ENCODE measurements at places on chromosomes 6 and 20.
A peak's percentile ranks its signal among the peaks of the same experiment; 100 is the strongest.

- no peak for DNase-seq
Observed at GRCh38 chr6:159760602-159761057, 1.2 kb upstream of the ACAT2 start.

GRCh38 chr6:132888701-132889100 lies 74.3 kb downstream of the RPS12 start:
- no peak for DNase-seq

- DNase-seq = no peak
Observed at GRCh38 chr20:59955131-59955796, 3.0 kb upstream of the CDH26 start.

DNA sequence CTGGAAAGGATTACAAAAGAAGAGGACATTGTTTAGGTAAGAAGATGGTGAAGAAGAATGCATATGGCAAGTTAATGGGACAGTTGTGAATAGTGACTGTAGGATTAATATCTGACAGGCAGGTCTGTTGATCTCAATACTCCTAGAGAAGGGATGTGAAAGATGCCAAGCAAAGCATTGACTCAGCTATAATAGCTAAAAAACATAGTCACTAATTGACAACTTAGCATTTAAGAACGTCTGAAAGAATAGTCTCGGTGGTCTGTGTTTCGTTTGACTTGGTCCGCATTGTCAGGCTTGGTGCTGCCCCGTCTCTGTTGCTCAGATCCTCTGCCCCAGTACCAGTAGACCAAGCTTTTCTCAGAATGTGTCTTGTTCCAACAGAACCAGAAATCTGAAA lies 65.9 kb downstream of the HIVEP1 start:
- no peak for DNase-seq

DNA sequence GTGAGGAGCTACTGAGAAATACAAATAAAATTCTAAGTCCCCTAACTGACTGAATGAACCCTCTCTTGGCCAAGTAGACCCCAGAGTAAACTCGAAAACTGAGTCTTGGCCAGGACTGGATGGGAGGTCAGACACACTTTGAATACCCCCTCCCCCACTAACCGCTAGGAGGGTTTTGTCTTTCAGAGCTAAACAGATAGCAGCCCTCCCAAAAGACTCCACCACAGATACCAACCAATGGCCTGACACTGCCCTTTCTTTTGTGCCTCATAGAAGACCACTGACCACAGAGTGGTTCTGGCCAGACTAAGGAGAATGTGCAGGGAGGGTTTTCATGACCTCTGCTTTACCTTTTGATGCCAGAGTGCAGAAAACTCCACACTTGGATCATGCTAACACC lies 42.1 kb downstream of the SPACA1 start:
- DNase-seq = no peak

DNA sequence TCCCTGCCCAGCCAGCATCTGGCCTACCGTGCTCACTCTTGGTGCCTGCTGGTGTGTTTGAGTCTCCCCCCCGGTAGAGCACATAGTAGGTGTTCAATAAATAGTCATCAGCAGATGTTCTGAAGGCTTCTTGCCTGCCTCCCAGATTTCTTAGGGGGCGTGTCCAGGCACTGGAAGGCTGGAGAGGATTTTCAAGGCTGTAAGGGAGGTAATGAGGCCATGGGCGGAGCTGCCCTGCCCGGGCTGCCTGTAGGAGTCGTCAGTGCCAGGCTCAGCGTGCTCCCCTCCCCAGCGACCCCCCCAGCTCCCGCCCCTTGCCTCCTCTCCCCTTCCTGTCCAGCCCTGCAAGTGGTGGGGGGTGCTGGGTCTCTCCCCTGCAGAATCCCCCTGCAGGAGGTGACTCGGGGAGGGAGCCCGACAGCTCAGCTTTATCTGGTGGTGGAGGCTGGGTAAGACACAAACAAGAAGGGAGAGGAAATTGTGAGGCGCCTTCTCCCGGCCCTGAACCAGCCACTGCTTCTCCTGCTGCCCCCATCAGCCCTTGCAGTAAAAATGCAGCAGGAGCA lies 55.9 kb downstream of the BCAS4 start:
- no peak for DNase-seq

DNA sequence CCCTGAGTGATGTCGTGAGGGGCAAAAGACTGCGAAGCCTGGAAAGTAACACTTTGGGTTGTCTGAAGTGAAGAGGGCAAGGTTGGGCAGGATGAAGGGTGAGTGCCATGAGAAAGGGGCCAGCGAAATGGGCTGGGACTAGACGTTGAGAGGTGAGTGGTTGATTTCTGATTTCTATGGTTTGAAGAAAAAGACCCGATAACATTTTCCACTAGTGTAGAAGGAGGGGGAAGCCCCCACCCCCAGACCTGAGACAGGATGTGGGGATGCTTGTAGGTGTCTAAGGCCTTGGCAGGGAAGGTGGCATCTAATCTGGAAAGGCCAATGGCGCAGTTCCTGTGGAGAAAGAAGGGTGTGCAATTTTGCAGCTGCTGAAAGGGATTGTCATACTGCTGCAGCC lies 25.3 kb upstream of the KIF3B start:
- DNase-seq = peak; percentile 73

GRCh38 chr20:57108742-57109570 lies 157.5 kb downstream of the BMP7 start:
- DNase-seq = no peak

DNA sequence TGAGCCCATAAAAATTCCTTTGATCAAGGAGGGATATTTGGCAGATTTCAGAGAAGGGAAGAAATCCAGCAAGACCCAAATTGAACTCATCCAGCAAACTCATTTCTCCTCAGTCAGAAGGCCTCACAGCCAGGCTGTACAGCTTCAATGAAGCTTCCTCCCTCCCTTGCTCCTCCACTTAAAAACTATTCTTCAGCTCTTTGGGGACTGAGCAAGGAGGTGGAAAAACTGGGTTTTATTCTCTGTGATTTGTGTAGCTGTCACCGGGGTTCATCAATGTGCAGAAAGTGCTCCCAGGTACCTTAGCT lies 158.7 kb upstream of the ZNF184 start:
- no peak for DNase-seq

GRCh38 chr6:10800810-10801209 lies 37.5 kb downstream of the MAK start:
- DNase-seq = no peak

- no peak for DNase-seq
Observed at GRCh38 chr6:393391-394221, 2.1 kb downstream of the IRF4 start.

DNA sequence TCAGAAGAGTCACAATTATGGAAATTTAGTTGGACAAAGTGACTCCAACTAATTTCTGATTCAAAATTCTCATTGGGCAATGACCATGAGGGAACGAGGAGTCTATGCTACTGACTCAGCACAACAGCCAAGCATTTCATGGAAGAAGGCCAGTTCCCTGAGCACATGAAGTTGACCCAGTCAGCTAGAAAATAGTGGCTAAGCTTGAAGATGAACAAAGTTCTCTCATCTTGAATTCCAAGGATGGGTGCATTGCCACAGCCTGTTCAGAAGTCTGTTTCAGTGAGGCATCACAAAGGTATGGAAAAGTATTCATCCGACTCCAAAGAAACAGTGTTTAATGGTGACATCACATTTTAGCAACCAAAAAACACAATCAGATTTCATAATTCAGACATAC lies 676.9 kb downstream of the HACE1 start:
- no peak for DNase-seq

GRCh38 chr20:17859616-17860232 lies 108.9 kb downstream of the SNX5 start:
- no peak for DNase-seq

DNA sequence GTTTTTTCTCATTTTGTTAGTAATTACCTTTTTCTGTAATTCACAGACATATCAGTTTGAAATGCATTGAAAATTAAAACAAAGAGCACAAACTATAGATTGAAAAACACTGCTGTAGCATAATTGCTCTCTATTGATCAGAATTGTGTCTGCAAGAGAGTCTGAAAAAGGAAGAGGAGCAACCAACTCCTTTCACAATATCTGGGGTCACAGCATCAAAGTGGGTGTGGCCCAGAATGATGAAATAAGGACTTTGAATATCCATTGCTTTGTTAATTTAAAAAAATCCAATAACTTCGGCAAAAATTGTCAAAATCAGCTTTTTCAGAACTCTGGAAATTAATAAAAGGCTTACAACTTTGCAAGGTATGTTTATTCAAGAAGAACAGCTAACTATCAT lies 99.2 kb downstream of the MYLK4 start:
- no peak for DNase-seq

- DNase-seq = no peak
Observed at GRCh38 chr6:2047855-2048254, 197.6 kb downstream of the GMDS start.

GRCh38 chr6:50270415-50270814 lies 220.7 kb upstream of the DEFB112 start:
- no peak for DNase-seq

- DNase-seq = no peak
Observed at GRCh38 chr20:3916364-3916763, 27.2 kb downstream of the PANK2 start.

DNA sequence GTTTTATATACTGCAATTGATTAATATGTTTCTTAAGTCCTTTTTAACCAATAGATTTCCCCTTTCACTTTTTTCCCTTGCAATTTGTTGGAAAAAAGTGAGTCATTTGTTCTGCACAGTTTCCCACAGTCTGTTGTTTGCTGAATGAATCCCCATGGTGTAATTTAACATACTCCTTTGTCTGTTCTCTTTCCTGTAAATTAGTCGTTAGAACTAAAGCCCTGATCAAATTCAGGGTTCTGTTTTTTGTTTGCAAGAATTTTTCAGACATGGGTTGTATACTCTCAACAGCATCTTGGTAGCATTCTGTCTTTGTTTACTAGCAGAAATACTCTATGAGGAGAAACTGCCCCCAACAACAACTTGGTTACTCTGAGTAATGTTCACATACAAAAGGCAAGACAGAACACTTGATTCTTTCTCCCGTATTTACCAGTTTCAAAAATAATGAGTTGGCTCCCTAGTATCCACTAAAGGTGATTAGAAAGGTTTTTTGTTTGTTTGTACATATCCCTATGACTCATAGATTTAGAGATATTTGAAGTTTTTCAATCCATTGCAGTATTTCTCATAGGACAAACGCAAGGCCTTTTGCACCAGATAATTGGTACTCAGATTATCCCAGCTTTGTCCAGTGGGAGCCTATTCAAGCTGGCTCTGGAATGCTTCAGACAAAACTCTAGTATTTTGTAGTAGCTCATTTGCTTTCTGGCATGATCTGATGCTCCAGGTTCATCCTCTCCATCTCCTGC lies 16.5 kb downstream of the BLOC1S5 start:
- no peak for DNase-seq

GRCh38 chr6:130985115-130985514 lies 77.9 kb downstream of the EPB41L2 start:
- DNase-seq = no peak

GRCh38 chr20:39069976-39070375 lies 107.8 kb downstream of the DHX35 start:
- DNase-seq = no peak

DNA sequence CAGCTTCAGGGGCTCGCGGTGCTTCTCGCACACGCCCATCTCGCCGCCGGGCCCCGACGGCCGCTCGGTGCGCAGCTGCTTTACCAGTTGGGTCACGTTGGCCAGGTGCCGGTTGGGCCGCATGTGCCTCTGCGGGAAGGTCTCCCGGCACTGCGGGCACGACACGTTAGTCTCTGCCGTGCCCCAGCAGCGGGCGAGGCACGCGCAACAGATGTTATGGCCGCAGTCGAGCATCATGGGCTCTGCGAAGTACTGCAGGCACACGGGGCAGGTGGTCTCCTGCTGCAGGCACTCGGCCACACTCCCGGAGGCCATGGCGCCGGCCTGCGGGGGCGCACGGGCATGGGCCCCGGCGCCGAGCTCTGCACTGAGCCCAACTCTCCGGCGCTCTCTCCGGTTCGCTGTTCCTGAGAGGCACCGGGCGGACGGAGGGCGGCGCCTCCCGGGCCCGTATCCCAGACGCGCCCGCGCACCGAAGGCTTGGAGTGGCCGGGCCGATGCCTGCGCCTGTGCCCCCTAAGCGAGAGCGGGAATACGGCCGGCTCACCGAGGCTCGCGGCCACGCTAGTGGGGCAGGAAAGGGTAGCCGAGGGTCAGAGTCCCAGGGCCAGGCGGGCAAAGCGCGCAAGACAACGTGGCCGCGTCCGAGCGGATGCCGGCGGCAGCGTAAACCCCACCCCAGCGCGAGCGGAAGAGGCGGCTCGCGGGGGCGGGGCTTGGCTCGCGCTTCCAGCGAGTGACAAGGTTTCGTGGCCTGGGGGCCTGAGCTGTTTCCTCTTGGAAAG lies at the start of gene TRIM27:
Gene TRIM27, minus strand, starts transcription at position 668 of the 785 bp plus-strand sequence. Its CDS starts 353 bp downstream, at position 315.
- DNase-seq = peak; percentile 68

DNA sequence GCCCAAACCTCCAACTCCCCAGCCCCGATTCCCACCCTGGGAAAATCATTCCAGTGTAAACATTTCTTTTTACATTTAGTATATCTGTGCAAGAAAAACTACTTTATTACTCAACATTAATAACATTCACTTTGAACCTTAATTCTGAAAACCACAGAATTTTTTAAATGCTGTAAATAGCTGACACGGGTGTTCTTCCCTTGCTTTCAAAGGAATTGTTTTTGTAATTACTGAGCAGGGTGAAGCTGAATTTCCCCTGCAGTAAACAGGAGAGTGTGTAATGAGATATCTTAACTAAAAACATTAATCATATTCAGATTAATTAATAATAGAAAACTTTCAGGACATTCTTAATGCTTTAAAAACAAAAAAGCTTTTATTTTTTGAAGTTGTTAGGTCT lies 99.3 kb upstream of the CITED2 start:
- DNase-seq = no peak

- DNase-seq = no peak
Observed at GRCh38 chr6:38371881-38372280, 267.8 kb downstream of the BTBD9 start.

- DNase-seq = no peak
Observed at GRCh38 chr6:169345146-169345545, 91.5 kb upstream of the THBS2 start.

GRCh38 chr20:29319725-29320124 lies 1937.7 kb upstream of the DEFB115 start:
- no peak for DNase-seq

DNA sequence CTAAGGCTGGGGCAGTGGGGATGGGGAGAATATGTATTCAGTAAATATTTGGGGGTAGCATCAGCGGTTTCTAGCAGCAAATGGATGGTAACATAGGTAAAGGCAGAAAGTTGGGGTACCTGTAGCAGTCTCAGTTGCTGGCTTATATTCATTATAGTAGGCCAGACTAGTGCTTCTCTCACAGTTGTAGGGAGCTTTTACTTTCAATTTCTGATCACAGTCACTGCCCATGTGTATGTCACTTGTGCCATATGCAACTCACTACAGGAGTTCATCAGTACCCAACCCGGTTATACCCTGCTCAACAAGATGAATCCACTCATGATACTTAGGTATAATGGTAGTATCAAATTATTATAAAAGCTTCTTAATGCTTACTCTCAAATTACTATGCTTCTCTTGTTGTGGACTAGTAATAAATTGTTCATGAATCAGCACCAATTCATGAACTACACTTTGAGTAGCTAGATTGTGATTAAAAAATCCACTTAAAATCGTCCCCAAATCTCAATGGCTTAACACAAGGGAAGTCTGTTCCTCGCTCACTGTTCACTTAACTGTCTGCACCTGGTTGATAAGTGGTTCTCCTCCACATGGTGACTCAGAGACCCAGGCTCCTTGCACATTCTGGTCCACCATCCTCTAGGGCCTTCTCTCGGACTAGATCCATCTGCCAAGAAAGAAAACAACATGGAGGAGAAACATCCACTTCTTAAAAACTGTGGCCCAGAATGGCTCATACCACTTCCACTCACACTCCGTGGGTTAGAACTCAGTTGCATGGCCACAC lies 31.3 kb upstream of the MYLIP start:
- DNase-seq = no peak

Data from activated CD8-positive, alpha-beta memory T cell treated with anti-CD3 and anti-CD28 coated beads for 48 hours (primary cell).